CD4-positive, alpha-beta T cell (primary cell): ENCODE measurements at places on chromosomes 1 and 21. TPM values are rescaled to one million over a fixed set of nuclear protein-coding genes. Genes with fewer than 3 reads are reported as not detected.

- no peak for DNase-seq
Measured at GRCh38 chr21:36913247-36914169, 53.0 kb downstream of the HLCS start.

CCDC190 gene
- total RNA-seq, result not detected

LPGAT1 gene
- total RNA-seq, result 14.0 TPM

CBS gene
- 0.19 TPM for total RNA-seq

DNA sequence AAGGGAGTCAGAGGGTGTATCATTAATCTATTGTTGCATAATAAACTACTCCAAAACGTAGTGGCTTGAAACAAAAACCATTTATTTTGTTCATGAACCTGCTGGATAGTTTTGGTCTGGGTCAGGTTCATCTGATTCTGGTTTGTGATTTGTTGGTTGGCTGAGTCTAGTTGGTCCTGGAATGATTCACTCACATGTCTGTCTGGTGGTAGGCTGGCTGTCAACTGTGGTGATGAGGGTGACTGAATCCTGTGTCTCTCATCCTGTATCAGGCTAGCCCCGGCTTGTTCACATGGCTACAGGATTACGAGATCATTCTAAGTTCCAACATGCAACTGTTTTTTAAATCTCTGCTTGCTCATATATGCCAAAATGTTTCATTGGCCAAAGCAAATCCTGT, 22.5 kb upstream of the SIKE1 start:
- DNase-seq, result no peak

GRCh38 chr1:243851257-243851756, 1.3 kb upstream of the AKT3 start:
- no peak for DNase-seq

DNA sequence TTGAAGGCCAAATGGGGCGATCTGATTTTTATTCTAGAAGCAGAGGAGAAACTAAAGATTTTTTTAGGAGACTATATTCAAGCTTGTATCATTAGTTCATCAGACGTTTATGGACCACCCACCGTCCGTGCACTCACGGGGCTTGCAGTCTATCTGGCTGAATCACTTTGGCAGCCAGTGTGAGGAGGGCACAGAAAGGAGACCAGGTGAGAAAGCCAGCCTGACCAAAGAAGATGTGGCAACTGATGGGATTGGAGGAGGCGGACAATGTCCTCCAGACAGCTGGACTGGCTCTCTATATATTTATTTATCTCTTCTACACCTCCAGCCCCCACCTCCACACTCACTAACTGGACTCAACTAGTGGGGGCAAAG, 822 bp upstream of the ELOVL1 start:
- no peak for DNase-seq

DNA sequence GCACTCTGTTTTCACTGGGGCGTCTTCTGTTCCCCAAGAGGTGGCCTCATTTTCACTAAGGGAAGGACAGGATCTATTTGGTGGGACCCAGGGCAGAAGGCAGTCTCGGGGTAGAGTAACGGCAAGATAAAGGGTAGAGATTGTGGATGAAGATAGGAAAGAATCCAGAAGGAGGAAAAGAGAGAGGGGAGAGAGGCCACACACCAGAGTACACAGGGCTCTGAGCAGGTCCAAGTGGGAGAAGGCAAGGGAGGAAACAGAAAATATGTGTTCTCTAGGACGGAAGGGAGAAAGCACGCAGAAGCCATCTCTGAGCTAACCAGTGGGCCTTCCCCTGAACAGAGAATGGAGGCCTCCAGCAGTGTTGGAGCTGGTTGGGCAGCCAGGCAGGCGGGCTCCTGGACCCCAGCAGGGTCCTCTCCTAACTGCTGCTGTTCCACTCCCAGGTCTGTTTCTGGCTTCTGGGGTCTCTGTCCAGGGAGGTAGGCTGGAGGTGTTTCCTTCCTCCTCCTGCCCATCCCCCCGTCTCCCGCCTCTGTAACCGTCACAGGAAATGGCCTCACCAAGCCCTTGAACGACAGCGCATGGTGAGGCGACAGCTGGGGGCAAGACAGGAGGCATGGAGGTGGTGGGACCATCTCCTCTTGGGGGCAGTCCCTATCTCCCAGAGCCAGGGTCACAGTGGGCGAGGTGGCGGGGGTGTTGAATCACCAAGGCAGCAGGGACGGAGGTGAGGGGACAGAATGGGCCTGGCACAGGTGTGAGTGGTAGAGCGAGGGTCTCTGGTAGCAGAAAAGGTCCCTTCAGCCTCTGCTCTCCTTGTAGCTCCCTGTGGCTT, 649 bp downstream of the PTPN7 start:
- no peak for DNase-seq

DNA sequence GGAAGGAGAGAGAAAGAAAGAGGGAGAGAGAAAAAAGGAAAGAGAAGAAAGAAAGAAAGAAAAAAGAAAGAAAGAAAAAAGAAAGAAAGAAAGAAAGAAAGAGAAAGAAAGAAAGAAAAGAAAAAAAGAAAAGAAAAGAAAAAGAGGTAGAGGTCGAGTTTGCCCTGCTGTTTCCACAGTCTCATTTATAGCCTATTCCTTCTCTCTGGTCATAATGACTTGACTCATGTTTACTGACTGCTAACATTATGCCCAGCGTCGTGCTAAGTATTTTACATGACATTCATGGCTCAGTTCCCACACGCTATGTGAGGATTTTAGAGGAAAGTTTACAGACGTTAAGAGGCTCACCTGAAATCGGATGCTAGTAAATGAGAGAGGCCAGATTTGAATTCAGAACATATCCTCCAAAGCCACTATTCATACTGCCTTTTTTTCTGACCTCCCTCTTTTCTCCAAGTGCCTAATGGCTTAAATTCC, 263.0 kb downstream of the TNR start:
- DNase-seq, result no peak

- DNase-seq, result no peak
Measured at GRCh38 chr21:38299671-38300070, 42.9 kb downstream of the KCNJ15 start.
